HepG2 (cell line): ENCODE measurements at places on chromosomes 4 and X. TPM values are rescaled to one million over a fixed set of nuclear protein-coding genes. Genes with fewer than 3 reads are reported as not detected.

- no peaks in the 10 kb centered on the region for H3K4me1 ChIP-seq
- no peak for DNase-seq
- no peak overlapping the region for H3K4me3 ChIP-seq
- H3K27me3 ChIP-seq = no peaks in the 10 kb centered on the region
These were observed 31.6 kb upstream of the MSN start for GRCh38 chrX:65635822-65636221.

PTPN13 gene
- total RNA-seq = not detected in 2 replicates

PCDH10 gene
- total RNA-seq = not detected in 2 replicates

DNA sequence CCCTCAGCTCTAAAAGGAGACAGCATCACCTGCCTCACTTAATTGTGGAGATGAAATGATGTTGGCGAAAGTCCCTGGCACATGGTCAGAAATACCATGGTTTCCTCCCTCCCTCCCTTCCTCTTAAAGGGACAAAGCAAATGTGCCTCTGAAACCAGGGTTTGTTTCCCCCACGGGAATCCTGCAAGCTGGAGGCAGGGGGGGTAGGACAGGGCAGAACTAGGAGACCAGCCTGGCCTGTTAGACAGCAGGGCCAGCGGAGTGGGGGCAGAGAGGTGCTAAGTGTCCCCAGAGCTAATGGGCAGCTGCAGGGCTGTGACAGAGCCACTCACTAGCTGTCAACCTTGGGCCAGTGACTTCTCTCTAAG is 5.7 kb downstream of the RTL5 start:
- H3K4me1 ChIP-seq = no peaks in the 10 kb centered on the region
- no peaks in the 10 kb centered on the region for H3K27me3 ChIP-seq
- H3K4me3 ChIP-seq = no peak overlapping the region
- no peak for DNase-seq
- H3K27ac ChIP-seq = no peak overlapping the region
- no peaks in the 10 kb centered on the region for H3K36me3 ChIP-seq

FRG2 gene
- not detected in 2 replicates for total RNA-seq
